ENCODE measurements at places on chromosomes 1 and 21.

- peak; percentile 10 for DNase-seq
Measured at GRCh38 chr1:215475796-215476481, 91.2 kb upstream of the KCTD3 start.

DNA sequence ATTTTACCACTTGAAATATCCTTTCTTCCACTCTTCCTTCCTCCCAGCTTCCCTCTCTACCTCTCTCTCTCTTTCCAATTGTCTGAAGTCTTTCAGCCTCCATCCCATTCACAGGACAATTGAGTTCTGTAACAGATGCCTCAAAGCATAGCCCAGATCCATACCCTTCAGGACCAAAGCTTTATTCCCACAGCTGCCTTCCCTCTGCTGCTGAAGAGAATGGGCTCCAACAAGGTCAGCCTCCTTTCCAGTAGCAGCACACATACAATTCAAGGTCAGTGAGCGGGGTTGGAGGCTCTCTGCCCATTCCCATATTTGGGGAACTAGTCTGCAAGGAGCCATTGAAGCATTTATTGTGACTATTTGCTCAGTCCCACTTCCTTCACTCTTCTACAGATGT is 179.9 kb downstream of the DPYD start:
- DNase-seq: no peak

DNA sequence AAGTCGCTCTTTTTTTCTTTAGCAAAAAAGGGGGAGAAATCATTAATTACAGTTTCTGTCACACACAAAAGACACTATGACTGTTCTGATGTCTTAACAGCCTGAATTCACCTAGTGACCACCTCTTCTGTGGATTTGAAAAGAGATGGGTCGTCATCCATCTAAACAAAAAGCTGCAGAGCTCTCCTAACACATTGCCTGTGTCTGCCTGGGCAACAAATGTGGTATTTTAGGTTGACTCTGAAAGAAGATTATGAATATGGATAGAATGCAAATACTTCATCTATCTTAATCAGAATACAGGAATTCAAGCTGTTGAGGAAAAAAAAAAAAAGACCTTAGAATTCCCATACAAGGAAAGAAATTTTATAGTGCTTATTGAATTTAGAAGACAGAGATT is 304.4 kb upstream of the ADGRL2 start:
- DNase-seq: no peak

DNA sequence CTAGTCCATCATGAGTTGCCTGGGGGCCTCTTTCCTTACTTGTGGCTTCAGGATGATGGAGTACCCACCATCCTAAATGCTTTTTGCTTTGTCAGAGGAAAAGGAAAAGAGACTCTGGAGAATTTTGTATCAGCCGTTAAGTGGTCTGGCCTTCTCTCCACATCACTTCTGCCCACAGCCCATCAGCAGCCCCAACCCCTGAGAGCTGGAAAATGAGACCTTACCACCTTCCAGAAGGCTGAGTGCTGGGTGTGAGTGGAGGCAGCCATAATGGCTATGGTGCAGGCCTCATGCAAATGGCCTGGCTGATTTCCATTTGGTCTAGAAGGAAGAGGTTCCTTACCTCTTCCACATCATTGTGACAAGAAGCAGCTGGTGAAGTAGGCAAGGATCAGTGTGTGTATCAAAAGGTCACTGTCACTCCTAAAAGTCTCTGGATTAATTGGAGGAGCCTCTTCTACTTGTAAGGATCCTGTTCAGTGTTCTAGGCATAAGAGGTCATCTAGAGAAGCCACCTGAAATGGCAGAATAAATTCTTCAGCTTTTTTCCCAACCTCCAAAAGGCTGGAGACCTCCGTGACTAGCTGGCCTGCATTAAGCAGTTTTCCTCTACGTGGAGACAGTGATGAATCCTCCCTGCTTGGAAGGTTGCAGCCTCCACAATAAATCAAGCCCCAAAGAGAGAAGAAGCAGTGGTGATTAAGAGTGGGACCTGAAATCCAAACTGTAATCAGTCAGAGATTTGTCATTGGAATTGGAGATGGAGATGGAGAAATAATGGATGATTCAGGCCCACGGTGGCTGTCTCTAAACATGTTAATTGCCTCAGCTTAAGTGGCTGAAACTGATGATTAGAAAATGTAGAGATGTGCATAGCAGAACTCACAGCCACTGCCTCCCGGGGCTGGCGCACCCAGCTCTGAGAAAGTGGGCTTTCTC is 111.5 kb downstream of the CNIH3 start:
- DNase-seq: no peak

Data from H54 (cell line).